ENCODE measurements at places on chromosomes 11 and 22.

DNA sequence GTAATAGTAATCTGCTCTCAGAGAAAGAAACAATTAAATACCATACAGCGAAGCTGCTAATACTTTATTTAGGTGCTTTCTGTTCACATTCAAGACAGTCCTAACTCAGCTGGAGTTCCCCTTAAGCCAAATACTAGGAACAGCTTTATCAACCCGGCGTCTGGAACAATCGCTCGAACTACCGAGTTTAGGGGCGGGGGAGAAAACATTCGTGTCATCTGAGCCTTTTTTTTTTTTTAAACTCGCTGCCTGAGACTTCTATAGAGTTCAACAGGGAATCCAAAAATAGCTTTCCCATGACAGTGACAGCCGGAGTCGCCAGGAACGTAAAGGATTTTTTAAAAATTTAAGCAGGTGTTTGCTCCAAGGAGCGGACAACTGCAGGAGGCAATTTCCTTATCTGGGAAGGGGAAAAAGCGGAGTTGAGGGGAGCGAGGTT is 852 bp downstream of the TRAF6 start:
- peak; percentile 47 for DNase-seq

GRCh38 chr11:93291110-93291509 is 39.4 kb upstream of the DEUP1 start:
- DNase-seq = no peak

- DNase-seq = no peak
Observed at GRCh38 chr11:65719871-65720210, 757 bp downstream of the RNASEH2C start.

GRCh38 chr11:106077609-106078455 is at the start of gene AASDHPPT:
Gene AASDHPPT, plus strand, starts transcription at chr11:106077662. Its CDS starts 49 bp downstream, at chr11:106077711.
- peak; percentile 49 for DNase-seq

DNA sequence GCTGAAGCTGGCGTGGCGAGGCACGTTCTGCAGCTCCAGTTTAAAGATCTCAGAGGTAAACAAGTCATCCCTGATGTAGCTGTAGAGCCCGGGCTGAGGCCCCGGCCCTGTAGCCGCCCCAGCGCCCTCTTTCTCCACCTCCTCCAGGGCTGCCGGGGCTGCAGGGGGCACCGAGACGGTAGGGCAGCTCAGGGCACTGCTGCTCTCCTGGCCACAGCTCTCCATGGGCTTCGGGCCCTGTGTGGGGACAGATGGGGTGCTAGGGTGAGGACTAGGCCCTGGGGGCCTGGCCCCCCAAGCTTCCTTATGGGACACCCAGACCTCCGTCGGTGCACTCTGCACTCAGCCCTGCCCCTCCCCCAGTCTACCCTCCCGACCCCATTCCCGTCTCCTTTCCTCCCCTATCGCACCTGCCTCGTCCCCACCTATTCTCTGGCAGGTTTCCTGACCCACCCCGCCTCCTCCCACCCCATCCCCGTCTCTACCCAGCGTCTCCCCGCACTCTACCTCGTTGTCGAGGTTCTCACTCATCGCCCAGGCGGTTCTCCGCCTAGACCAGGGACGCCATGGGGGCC is 559 bp downstream of the RANBP1 start:
- DNase-seq = no peak

GRCh38 chr11:27200779-27201453 is 160.3 kb downstream of the BBOX1 start:
- no peak for DNase-seq

GRCh38 chr22:25016311-25016710 is 63.8 kb downstream of the KIAA1671 start:
- DNase-seq = no peak

DNA sequence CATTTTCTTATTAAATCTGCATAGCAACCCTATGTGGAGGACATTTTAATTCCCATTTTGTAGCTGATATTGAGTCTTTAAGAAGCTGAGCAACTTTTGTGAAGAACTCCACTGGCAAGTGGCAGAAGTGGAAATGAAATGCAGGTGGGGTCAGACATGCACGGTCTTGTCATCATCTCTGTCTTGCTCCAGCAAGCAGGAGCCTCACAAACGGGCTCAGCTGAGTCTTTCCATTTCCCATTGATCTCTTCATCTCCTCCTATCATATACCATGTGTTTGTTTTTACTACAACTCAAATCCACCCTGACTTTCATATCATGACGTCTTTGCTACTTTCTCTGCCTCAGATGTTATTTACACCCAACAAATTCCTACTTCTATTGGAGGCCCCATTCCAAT is 97.9 kb upstream of the TENM4 start:
- DNase-seq = no peak

DNA sequence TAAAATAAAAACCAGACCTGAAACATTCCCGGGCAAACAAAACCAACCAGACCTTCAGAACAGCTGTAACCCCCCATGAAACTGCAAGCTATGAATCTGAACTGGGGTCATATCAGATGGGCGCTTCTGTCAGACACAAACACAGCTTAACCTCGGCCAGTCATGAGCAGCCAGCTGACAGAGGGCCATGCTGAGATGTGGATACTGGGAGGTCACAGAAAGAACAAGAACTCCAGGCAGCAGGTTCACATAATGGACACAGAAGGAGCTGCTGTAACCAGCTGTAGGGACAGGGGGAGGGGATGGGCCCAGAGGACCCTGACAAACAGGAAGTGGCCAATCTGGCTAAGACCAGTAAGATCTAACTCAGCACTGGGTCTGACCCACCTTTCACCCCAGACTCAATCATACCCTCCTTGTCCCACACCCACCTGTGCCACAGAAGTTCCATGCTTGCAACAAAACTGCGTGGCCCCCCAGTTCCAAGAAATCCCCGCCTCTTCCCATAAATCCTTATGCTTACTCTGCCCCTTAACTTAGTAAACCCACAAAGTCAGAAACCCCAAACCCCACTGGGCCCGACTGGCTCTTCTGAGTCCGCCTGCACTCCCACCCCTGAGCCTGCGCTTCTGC is 4.0 kb downstream of the APOL4 start:
- peak; percentile 61 for DNase-seq

- DNase-seq = peak; percentile 25
Observed at GRCh38 chr11:66956689-66957290, 1.4 kb downstream of the PC start.

DNA sequence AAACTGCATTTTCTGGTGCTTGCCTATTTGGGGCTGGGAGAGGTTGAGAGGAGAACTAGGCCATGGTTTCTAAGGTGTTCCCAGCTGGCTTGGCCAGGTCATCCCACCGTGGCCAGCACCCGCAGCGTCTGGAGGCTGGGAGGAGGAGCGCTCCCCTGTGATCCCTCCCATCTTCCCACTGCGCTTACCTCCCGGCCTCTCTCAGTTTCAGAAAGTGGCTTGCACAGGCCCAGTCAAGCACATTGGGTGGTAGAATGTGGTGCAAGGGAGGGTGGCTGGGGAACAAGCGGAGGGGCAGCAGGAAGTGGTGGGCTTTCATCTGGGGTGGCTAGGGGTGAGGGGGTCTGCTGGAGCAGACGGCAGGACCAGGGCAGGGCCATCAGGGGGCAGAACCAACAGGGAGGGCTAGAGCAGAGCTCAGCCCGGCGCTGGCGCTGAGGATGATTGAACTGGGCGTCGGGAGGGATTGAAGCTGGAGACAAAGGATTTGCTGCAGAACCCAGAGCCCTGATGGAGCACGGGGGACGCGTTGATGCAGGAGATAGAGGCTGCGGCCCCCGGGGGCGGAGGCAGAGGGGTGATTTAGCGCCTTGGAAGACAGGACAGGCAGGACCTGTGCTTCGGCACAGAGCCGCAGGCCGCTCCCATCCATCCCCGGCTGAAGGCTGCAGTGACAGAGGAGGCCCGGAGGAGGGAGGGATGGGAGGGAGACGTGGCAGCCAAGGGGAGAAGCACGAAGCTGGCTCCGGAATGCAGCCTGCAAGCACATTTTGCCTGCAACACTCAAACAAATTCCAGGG is 76.0 kb downstream of the TRIM29 start:
- peak; percentile 55 for DNase-seq

DNA sequence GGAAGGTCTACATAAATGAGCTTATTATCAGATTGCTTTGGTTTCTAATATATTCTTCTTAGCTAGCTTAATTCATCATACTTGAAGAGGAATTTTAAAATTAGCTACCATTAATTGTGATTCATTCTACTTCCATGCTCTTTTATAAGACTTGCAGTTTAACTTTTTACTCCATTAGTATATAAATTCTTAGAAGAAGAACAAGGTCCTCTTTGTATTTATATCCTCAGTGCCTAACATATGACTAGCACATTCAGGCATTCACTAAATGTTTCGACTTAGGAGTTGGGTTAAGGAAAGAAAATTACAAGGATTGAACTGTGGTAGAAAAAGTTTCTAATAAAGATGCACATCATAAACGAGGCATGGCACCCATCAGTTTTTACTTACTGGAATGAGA is 1135.5 kb downstream of the JRKL start:
- no peak for DNase-seq

DNA sequence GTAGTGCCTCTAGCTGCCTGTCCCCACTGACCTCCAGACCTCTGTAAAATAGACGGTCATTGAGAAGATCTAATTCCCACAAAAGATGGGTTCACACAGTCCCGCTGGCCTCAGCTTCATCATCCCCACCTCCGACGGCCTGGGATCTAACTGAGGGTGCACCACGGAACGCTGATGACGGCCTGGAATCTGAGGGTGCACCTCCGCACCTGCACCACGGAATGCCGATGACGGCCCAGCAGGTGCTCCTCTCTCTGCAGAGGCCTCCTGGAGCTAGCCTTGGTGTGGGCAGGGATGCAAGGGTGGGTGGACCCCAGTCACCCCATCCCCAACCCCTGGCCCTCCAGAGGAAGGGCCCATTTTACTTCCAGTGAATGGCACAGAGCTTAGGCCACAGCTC is 77.3 kb downstream of the PHF21B start:
- no peak for DNase-seq

GRCh38 chr11:107689317-107690202 is 22.3 kb downstream of the SLN start:
- DNase-seq = peak; percentile 90

DNA sequence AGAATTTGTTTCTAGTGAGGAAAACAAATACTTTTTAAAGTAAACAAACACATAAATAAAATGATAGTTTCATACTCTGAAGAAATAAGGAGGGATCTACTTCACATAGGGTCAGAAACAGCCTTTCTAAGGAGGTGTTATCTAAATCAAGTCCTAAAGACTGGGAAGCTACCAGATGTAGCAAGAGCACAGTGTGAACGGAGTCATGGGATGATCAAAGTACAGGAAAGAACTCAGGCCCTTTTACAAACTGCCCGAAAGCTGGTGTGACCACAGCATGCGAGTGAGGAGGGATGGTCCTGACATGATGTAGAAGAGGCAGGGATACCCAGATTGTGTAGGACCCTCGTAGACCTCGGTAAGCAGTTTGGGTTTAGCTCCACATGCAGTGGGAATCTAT is 102.8 kb downstream of the ARHGAP32 start:
- DNase-seq = no peak

DNA sequence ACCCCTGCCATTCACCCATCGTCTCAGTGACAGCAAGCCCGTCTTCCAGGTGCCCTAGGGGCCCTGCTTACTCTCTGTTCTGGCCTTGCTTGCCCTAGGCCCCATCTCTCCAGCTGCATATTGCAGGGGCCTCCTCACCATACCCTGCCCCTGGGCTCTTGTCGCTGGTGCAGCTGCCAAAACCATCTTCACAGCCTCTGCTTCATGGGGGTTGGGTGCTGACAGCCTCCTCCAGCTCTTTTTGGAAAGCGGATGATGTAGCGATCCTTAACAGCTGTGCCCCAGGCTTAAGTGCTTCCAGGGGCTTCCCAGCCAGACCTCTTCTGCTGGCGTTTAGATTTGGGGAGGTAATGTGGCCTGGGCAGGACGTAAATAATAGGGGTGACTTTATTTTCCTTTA is 61.2 kb upstream of the SUSD2 start:
- DNase-seq = no peak

DNA sequence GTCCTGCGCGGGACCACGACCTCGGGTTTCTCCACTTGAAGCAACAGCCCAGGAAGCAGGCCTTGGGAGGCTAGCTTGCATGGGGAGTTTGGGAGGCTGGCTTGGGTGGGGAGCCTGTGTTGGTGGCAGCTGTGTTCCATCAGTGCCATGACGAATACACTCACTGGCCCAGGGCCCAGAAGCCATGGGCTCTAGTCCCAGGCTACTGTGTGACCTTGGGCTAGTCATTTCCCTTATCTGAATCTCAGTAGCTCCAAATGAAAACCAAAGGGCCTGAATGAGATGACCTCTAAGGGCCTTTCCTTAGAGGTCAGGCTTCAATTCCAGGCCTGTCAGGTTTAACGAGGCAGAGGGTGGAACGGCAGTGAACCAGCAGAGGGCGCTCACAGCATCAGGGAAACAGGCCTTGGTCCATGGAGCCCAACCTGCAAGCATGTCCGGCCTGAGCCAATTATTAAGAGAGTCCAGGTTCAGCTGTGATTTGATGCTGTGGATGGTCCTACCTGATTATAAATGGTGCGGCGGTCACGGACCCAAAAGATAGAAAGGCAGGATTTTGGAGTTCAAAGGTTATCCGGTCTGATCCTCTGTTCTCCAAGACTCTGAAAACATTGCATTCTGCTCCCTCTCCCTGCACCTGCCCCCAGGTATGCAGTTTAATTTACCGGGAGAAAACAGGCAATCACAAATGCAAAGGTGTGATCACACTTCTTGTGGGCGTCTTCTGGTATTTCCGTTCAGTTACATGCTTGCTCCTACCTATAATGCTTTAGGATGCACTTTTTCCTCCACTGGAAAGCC is 15.9 kb downstream of the PTPN5 start:
- peak; percentile 90 for DNase-seq

GRCh38 chr11:12269104-12269441 is 108.3 kb upstream of the PARVA start:
- no peak for DNase-seq

DNA sequence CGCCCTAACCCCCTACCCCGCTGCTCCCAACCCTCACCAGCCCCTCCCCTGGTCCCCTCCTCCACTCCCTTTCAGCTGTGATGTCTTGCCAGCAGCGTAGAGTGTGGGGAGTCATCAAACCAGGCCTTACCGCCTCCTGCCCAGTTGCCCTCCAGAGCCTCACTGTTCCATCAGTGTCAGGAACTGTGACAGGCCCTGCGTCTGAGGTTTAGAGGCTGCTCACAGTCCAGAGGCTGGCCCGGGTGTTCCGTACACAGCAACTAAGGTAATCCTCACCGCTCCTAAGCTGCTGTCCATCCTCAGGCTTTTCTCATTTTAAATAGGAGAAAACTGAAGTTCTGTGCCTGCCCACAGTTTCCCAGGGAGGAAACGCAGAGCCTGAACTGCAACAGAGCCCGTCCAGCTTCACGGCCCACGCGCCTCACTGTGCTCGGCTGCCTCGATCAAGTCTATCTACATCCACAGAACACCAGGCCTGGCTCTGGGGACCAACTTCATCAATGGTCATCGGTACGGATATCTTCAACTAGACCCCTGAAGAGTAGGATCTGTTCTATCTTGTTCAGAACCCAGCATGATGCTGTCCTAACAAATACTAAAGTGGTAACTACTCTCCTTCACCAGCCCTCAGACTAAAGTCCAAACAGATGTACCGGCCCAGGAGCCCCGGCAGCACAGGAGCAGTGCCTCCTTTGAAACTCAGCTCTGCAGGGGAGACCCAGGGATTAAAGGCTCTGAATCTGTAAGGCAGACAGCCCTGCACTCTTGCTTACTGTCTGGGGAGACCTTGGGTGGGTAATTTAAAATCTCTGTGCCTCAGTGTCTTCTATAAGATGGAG is 10.3 kb downstream of the VPS37C start:
- no peak for DNase-seq
